ENCODE measurements at places on chromosomes 3 and 15. TPM values are rescaled to one million over a fixed set of nuclear protein-coding genes. Genes with fewer than 3 reads are reported as not detected.

Gene WDR5B
- 5.5 TPM for total RNA-seq

Gene UBAP1L
- total RNA-seq, result 0.16 TPM

Gene GOLGA8M
- not detected for total RNA-seq

Gene SH2D7
- total RNA-seq, result not detected

Gene PLA2G4D
- total RNA-seq, result not detected

Gene CLDN18
- total RNA-seq, result not detected

Gene MEIS2
- 59.9 TPM for total RNA-seq

Gene CLDN1
- 0.32 TPM for total RNA-seq

Gene CFAP92
- not detected for total RNA-seq

Gene COMMD2
- 26.4 TPM for total RNA-seq

Gene CLPX
- 34.7 TPM for total RNA-seq

Gene PLA2G4E
- total RNA-seq, result not detected

Gene ENTPD3
- not detected for total RNA-seq

Gene EPHB1
- 0.16 TPM for total RNA-seq

Gene BSN
- total RNA-seq, result 0.36 TPM

Gene CTXND1
- not detected for total RNA-seq

Gene ATP8B4
- total RNA-seq, result 0.49 TPM

Gene ARHGAP31
- total RNA-seq, result 6.5 TPM

Gene CLRN1
- not detected for total RNA-seq
